ENCODE measurements at places on chromosomes 4 and X. TPM values are rescaled to one million over a fixed set of nuclear protein-coding genes. Genes with fewer than 3 reads are reported as not detected.

DNA sequence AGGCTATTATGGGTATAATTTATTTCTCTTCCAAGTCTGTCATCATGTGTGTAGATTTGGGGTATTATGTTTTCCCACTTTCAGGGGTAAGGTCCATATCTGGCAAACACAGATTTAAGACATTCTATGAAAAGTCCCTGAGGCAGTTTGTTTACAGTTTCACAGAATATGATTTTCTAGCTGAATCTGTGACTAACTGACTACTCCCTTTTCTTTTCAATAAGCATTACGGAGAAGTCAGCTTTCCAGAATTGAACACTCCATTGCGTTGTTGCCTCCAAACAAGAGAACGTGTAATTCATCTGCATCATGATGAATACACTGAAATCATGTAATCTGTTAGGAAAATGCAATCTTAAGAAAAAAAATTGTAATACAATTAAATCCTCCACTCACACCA is 226.7 kb upstream of the SFRP2 start:
- no peak for DNase-seq

DNA sequence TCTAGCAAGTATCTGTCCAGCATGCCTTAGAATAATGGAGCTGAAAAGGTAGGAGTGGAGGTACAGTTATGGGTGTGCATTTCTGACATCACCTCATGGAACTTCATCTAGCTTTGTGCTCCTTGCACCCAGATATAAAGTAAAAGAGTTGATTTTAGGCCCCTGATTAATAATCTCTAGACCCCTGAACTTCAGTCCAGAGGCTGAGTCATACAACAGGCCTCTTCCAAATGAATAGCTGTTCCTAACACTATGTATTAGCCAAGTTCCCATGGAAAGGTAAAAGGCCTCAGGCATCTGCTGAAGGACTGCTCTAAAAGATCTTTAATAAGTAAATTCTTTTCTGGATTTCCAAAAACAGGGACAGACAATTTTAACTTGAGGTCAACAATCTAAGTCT is 16.2 kb downstream of the TBC1D9 start:
- no peak for DNase-seq

DNA sequence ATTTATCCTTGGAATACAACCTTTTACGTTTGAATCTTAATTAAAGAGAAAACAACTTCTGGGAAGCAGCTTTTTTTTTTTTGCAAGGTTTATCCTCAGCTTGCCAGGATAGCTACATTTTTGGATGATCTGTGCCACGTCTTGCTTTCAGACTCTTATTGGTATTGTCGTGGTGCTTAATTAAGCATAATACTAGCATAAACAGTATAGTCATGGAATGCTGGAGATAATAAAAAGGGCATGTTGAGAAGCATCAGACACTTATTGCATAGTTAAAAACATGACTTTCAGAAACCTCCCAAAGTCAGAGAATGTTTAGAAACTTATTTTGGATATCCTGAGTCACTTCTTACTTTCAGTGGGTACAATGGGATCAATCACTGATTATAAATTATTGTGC is 77.0 kb downstream of the PALLD start:
- DNase-seq = no peak

DNA sequence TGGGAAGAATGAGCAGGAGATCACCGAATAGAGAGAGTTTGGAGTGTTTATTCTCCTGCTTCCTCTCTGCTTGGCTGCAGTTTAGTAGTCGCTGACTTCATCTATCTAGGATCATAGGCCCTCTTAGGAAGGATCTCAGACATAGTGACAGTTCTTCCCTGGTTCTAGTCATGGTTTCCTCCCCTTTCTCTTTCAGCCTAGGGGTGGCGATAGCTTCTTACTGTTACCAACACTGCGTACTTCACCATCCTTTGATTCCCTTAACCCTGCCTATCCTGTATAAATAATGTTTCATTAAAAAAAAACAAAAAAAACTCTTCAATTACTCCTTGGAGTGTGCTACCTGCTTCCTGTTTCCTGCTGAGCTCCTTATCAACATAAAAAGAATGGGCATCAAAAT is 103.8 kb downstream of the DDX53 start:
- DNase-seq = no peak

The EREG gene
- not detected for polyA plus RNA-seq
